ENCODE measurements at places on chromosomes 3 and 15.

GRCh38 chr3:122767540-122768372 is 25.9 kb downstream of the HSPBAP1 start:
- DNase-seq, result no peak

DNA sequence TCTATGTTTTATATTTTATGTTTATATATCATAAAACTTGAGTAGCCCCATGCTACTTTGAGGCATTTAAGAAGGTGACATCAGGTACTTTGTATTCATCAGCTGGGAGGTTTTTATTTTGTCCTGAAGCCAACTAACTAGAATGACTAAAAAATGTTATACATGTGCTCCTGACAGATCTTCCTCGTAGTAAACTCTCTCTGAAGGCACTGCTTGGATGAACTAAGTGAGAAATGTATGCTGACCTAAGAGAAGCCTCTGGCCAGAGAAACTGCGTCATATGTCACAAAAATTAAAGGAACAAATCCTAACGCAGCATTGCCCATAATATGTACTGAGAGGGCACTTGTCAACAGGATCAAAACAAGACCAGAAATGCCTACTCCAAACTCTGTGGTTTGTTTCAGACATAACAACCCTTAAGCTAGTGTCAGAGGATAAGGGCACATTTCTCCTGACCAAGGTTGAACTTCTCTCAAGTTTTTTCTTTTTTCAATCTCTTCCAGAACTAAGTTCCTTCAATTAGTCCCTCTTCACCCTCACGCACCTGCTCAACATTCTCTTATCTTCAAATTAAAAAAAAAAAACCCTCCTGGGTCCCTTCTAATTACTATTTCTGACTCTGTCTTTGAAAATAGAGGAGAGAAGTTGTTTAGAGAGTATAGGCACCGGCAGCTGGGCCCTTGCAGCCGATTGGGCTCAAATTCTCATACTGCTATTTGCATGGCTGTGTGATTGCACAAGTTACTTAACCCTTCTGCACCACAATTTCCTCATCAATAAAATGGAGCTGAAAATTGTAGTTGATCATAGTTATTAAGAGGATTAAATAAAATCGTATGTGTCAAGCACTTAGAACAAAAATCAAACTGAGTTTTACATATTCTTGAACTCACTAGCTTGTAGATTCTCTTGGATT is 159.0 kb downstream of the FRMD5 start:
- DNase-seq, result no peak

DNA sequence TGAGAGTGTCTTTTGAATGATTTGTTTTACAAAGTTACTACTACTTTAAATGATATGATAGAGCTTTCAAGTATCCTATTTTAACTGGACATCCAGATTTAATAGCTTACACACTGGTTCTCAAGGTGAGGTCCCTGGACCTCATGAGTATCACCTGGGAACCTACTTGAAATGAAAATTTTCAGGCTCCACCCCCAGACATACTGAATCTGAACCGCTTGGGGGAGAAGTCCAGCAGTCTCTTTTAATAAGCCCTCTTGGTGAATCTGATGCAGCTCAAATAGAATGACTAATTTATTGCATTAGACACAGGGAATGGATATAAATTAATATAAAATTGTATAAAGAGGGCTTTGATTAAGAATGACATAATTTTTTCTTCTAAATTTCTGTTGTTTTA is 29.4 kb upstream of the SLITRK3 start:
- no peak for DNase-seq

GRCh38 chr3:54294214-54294613 is 171.9 kb downstream of the CACNA2D3 start:
- DNase-seq, result no peak

DNA sequence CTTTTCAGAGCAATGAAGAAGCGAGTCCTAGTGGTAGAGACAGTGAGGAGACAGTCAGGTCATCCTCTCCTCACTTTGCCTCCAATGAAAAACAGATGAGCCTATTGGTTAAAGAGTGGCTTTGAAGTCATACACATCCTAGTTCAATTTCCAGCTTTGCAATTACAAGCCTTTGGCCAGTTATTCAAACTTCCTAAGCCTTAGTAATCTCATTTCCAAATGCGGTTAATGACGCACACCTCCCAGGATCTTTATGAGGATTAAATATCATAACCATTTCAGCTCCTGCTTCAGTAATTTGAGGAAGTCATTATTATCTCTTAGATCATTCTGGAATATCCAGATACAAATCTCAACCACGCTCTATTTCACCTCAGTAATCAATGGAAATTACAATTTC is 10.0 kb upstream of the ST6GAL1 start:
- DNase-seq, result no peak

DNA sequence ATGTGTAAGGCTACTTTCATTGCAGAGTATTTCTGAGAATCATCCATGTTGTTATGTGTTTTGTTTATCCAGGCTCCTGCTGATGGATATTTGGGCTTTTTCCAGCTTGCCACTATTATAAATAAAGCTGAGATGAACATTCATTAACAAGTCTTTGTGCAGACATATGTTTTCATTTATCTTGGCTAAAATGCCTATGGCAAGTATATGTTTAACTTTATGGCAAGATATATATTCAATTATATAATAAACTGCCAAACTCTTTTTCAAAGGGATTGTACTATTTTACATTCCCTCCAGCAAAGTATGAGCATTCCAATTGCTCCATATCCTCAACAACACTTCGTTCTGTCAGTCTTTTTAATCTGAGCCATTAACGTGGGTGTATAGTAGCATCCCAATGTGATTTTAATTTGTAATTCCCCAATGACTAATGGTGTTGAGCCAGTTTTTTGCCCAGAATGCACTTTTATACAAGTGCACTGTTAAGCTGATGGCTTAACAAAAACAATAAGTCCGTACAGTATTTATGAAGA is 452.4 kb downstream of the SHQ1 start:
- DNase-seq, result no peak

DNA sequence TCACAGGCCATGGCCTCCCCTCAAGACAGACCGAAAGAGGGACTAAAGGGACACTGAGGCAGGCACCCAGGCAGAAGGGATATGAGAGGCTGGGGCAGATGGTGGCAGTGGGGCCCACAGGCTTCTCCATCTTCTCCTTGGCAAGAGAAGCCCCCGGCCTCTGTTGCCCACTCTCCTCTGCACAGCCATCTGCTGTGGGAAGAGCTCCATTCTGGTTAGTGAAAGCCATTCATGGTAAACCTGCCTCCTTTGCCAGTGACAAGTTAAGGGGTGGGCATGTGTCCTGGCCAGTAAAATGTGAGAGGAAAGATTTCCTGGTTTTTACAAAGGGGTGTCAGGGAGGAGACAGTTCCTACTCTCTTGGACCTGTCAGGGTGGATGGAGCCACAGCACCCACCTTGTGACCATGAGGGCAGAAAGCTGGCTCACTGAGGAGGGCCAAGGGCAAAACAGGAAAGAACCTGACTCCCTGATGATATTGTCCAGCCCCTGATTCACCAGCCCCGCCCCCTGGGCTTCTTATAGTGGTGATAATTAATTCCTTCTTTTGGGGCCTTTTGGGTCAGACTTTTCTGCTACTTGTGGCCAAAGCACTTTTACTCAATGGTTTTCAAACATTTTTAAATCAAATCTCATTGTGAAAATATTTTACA is 130.4 kb upstream of the SMAD3 start:
- DNase-seq, result no peak

DNA sequence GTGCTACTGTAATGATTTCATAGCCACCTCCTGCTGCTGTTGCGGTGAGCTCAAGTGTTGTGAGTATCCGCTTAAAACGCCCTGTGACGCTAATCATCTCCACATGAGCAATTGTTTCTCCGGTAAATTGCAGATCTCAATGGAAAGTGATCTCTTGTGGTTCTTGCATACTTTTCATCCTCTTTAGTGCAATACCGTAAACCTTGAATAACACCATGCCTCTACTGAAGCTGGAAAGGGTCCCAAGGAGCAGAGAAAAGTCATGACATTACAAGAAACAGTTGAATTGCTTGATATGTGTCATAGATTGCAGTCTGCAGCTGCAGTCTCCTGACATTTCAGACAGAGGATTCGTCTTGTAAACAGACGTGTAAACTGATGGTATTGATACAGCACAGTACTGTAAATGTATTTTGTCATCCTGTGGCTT is 6.0 kb upstream of the CEMIP start:
- no peak for DNase-seq

DNA sequence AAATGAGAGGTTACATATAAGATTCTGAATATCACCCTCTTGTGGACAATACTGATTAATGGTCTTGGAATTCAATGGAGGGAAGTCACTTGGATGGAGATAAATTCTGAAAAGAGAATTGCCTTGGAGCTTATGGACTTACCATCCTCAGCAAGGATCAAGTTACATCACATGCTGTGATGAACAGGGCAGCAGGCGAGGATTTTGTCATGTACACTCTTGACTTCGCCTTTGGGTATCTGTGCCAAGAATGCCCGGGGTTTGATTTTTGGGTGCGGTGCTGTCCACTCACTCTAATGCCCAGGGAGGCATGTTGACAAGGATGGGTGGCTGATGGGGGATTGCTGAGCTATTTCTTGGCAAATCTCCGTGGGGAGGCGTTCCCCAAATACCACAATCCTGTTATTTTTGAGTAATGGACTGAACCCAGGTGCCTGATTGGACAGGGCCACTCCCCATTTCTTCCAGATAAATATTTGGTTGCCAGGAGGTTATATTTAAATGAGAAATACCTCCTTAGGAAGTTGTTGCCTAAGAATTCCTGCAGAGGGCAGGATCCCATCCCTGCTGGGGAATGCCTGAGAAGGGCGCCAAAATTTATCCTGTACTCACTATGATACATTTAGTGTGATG is 96.3 kb downstream of the TPRG1 start:
- DNase-seq, result no peak

DNA sequence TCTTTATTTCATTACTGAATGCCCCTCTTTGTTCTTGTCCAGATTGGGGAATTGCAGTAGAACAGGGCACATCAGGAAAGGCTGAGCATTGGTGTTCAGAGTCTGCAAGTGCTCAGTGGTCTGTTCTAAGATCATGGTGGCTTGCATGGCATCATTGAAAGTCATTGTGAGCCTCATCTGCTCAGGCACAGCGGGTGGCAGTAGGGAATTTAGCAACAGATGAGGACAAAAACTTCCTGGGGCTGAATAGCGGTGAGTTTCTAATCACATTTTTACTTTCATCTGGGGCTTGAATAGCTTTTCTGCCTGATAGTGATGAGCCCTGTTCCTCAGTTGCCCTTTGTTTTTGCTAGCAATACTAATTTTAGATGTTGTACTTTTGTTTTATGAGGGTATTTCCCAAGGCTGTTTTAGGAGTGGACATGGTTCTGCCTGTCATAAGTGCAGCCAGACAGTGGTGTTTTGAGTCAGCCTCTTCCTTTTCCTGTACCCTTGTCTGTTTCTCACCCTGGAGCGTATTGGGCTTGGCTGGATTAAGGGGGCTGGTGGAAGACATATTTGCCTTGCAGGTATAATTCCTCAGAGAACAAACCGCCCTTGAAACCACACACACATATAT is 127.2 kb upstream of the IL12A start:
- peak; percentile 17 for DNase-seq

GRCh38 chr15:81183439-81183775 is 13.3 kb upstream of the IL16 start:
- no peak for DNase-seq

DNA sequence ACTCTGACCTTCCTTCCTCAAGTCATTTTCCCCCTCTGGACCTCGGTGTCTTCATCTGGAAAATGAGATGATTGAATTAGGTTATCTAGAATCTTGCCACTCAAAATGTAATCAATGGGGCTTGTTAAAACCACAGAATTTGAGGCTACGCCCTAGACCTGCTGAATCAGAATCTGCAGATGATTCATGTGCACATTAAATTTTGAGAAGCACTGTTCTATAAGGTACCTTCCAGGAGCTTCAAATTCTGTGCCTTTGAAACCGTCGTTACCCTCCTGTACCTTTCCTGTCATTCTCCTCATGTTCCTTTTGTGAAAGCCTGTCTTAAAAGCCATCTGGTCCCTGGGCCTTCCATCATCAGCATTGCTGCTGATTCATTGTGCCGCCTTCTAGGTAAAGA is 172.4 kb upstream of the TOPAZ1 start:
- peak; percentile 19 for DNase-seq

GRCh38 chr15:33975022-33975565 is 6.8 kb downstream of the CHRM5 start:
- no peak for DNase-seq

GRCh38 chr3:8887435-8888300 is 75.6 kb downstream of the RAD18 start:
- no peak for DNase-seq

DNA sequence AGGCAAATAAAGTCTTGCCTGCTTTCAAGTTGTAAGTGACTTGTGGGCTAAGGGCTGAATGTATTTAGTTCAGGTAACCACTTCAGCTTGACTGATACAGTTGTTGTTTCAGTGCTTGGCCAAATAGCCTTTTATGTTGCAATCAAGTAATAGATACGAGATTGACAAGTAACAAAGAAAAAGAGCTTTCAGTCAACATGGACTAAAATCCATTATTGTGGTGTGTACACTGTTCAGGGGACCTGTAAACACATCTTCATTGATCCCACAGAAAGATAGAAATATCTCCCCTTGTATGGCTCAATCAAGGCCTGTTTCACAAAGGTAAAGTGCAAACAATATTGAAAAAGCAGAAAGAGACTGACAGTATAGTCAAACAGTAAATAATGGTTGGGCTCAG is 224.8 kb upstream of the TMCO5A start:
- no peak for DNase-seq

GRCh38 chr3:6622260-6622659 is 238.7 kb upstream of the GRM7 start:
- DNase-seq, result no peak

GRCh38 chr3:126259411-126260391 is 79.3 kb upstream of the ALDH1L1 start:
- no peak for DNase-seq

- DNase-seq, result no peak
These were observed 33.0 kb downstream of the FBXL22 start for GRCh38 chr15:63630036-63630751.

DNA sequence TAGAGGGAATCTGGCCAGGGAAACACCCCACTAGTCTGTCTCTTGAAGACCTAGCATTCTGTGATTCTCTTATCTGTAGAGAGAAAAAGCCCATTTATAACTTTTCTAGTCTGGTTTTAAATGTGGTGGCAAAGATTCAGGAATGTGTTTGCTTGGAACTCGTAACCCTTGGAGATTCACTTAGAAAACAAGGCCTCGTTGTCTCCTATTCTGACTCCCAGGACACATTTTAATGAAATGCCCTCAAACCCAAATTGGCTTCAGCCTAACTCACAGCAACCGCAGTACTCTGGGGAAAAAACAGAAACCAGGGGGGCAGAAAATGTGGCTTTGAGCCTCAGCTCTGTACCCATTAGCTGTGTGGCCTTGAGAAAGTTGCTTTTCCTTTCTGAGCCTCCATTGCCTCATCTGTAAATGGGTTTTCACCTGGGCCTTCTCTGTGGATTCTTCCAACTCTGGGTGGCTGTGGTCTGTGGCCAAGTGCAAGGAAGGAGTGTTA is 36.5 kb downstream of the RPLP1 start:
- no peak for DNase-seq
